ENCODE measurements at places on chromosomes 2 and 18.

DNA sequence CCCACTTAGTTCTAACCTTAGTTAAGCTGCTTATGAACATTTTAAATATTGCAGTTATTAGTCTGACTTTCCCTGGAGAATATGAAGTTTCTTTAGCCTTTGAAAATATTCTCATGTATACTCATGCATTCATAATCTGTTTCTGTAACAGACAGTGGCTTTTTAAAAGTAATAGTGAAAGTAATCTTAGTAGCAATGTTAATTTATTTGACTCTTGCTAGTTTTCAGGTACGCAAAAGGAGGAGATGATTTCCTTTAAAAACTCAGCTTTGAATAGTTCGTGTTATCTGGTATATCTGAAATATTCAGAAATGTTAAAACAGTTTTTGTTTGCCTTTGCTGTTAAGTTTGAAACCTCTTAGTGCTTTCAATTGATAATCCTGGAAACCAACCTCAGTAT, 3.8 kb downstream of the ANKRD12 start:
- H3K36me3 ChIP-seq = no peaks in the 10 kb centered on the region
- peak overlapping the region; percentile 68 for H3K4me3 ChIP-seq
- no peak for DNase-seq
- H3K27ac ChIP-seq = peak overlapping the region; percentile 97

DNA sequence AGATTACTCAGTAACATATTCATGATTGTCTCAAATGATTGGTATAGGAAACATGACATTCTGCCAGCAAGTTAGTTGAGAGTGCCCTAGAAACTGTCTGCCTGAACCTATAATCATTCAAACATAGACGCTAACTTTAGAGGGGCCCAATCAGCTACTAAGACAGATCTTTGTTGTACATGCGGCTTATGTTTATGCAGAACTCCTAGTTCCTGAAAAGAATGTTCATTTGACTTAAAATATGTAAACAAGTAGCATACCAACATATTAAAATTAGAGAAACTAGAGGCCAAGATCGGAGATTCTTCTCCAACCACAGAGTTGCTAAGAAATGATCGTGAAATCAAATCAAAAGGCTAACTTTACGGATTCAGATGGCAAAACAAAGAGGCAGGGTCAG, 4.2 kb upstream of the METAP1D start:
- H3K4me3 ChIP-seq = no peak overlapping the region
- no peak overlapping the region for H3K27ac ChIP-seq
- H3K36me3 ChIP-seq = no peaks in the 10 kb centered on the region
- no peak for DNase-seq
- no peaks in the 10 kb centered on the region for H3K27me3 ChIP-seq
- peaks cover 13% of the 10 kb centered on the region for H3K4me1 ChIP-seq

- peaks cover 21% of the 10 kb centered on the region for H3K4me1 ChIP-seq
Measured at GRCh38 chr2:45232818-45233217, 223.6 kb upstream of the SIX2 start.

DNA sequence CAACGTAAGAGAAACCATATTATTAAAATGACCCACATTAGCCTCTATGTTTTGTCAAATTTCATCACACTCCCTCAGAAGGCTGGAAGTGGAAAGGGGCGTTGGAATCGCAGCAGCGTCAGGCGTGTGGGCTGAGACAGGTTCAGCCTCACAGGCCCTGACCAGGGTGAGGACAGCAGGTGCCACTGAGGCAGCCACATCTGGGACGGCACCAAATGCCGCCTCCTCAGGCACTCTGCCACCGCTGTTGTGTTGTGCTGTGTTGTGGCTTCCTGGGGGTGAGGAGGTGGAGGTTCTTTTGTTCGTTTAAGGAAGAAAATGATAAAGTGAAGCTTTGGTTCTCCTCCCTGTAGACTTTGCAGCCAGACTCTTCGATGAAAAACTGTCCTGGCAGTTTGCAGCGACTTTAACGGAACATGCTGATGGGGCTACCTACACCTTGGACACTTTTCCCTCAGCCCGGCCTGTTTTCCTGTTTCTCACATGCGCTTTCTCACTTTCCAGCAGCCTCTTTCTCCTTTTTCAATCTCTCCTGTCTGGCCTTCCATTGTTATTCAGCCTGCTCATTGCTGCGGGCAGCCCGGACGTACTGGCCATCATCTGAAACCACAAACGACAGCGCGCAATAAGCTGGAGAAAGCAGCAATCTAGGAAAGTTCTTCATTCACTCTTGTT, 44.9 kb upstream of the SALL3 start:
- H3K4me3 ChIP-seq = no peak overlapping the region
- H3K36me3 ChIP-seq = no peaks in the 10 kb centered on the region
- no peak overlapping the region for H3K27ac ChIP-seq
- no peaks in the 10 kb centered on the region for H3K4me1 ChIP-seq
- no peak for DNase-seq

- no peak overlapping the region for H3K4me3 ChIP-seq
- peak; percentile 57 for DNase-seq
- H3K4me1 ChIP-seq = peaks cover 51% of the 10 kb centered on the region
- H3K27ac ChIP-seq = peak overlapping the region; percentile 59
- no peaks in the 10 kb centered on the region for H3K36me3 ChIP-seq
- H3K27me3 ChIP-seq = no peaks in the 10 kb centered on the region
Measured at GRCh38 chr18:34707670-34708069, 2.4 kb upstream of the DTNA start.

GRCh38 chr18:59272891-59273758, at the start of gene RAX:
Gene RAX, minus strand, starts transcription at chr18:59273454. Its CDS starts 248 bp downstream, at chr18:59273206.
- no peaks in the 10 kb centered on the region for H3K4me1 ChIP-seq
- DNase-seq = no peak
- peak within 1 kb of the TSS; percentile 21 for H3K4me3 ChIP-seq

DNA sequence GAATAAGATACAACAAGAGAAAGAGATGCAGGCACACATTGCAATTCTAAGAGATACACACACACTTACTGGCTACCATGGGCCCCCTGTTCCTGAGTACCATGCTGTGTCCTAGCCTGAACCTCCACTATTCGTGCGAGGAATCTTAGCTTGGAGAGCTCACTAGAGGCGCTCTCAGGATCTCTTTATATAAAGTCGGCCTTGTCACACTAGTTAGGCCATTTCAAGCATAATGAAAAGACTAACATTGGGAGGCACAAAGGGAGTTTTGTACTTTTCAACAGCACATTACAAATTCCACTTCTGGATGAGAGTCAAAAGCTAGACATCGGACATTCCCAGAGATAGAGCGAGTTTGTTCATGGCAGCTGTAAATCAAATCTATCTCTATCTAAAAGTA, 365.2 kb downstream of the DSEL start:
- H3K4me1 ChIP-seq = no peaks in the 10 kb centered on the region
- H3K4me3 ChIP-seq = no peak overlapping the region
- H3K27me3 ChIP-seq = no peaks in the 10 kb centered on the region
- H3K36me3 ChIP-seq = no peaks in the 10 kb centered on the region

- no peaks in the 10 kb centered on the region for H3K4me1 ChIP-seq
- no peak for DNase-seq
- no peak overlapping the region for H3K27ac ChIP-seq
- no peaks in the 10 kb centered on the region for H3K36me3 ChIP-seq
- no peak overlapping the region for H3K4me3 ChIP-seq
Measured at GRCh38 chr2:36277146-36277808, 78.3 kb upstream of the CRIM1 start.

DNA sequence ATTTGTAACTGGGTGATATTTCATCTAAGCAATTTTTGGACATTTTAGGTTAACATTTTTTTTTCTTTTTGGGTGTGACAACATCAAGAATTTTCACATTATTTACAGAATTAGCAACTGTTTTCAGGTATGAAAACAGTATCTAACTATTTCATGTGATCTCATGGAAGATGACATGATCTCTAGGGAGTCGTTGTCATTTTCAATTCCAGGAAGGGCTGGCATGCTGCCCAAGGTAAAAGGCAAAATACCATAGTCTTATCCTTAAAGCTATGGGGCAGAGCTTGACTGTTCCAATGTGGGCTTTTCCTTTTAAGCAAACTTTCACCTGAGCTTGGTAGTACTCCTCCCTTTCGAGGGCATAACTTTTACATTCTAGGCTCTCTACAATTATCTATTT, 443.7 kb downstream of the DSEL start:
- H3K36me3 ChIP-seq = no peaks in the 10 kb centered on the region
- no peak overlapping the region for H3K4me3 ChIP-seq
- H3K27me3 ChIP-seq = no peaks in the 10 kb centered on the region
- H3K27ac ChIP-seq = no peak overlapping the region

- H3K27ac ChIP-seq = no peak overlapping the region
- H3K4me3 ChIP-seq = no peak overlapping the region
- H3K4me1 ChIP-seq = peaks cover 10% of the 10 kb centered on the region
- peaks cover 15% of the 10 kb centered on the region for H3K27me3 ChIP-seq
- H3K36me3 ChIP-seq = no peaks in the 10 kb centered on the region
Measured at GRCh38 chr2:230956827-230957755, 32.0 kb upstream of the GPR55 start.

- H3K27ac ChIP-seq = no peak overlapping the region
- H3K27me3 ChIP-seq = no peaks in the 10 kb centered on the region
- peaks cover 58% of the 10 kb centered on the region for H3K36me3 ChIP-seq
- DNase-seq = no peak
- no peaks in the 10 kb centered on the region for H3K4me1 ChIP-seq
Measured at GRCh38 chr2:69428981-69429380, 8.3 kb downstream of the NFU1 start.

DNA sequence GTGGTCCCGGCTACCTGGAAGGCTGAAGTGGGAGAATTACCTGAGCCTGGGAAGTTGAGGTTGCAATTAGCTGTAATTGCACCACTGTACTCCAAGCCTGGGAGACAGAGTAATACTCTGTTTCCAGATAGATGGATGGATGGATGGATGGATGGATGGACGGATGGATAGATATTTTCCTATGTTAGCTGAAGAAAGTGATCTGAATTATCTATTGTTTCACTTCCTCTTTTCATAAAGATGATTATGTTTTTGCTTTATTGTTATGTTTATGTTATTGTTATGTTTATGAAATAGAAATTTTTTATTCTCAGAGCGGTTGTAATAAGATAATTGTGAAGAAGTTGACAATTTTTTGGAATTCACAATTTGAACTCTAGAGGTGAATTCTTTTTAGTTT, 33.3 kb upstream of the TTC27 start:
- H3K27ac ChIP-seq = no peak overlapping the region
- no peaks in the 10 kb centered on the region for H3K27me3 ChIP-seq
- no peak overlapping the region for H3K4me3 ChIP-seq
- DNase-seq = no peak

DNA sequence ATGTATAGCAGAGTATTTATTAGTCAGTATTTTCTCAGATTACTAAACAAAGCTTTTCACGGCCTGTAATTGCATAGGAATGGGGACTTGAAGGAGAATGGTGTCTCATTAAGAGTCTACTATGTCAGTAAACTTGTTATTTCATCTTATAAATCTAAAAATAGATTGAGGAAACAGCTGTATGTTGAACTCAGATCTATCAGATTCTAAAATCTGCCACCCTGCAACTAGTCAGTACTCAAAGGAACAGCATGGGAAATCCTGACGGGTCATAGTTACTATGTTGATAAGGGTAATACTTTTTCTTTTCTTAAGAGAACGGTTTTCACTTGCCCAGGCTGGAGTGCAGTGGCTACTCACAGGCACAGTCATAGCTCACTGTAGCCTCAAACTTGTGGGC, 70.2 kb upstream of the EMILIN2 start:
- H3K36me3 ChIP-seq = peaks cover 76% of the 10 kb centered on the region
- H3K4me1 ChIP-seq = no peaks in the 10 kb centered on the region
- H3K27me3 ChIP-seq = no peaks in the 10 kb centered on the region
- no peak overlapping the region for H3K27ac ChIP-seq
- DNase-seq = no peak
- H3K4me3 ChIP-seq = no peak overlapping the region

GRCh38 chr2:157190151-157190550, 67.4 kb upstream of the GALNT5 start:
- H3K27ac ChIP-seq = no peak overlapping the region
- DNase-seq = no peak
- H3K4me3 ChIP-seq = no peak overlapping the region
- no peaks in the 10 kb centered on the region for H3K27me3 ChIP-seq
- H3K36me3 ChIP-seq = no peaks in the 10 kb centered on the region

DNA sequence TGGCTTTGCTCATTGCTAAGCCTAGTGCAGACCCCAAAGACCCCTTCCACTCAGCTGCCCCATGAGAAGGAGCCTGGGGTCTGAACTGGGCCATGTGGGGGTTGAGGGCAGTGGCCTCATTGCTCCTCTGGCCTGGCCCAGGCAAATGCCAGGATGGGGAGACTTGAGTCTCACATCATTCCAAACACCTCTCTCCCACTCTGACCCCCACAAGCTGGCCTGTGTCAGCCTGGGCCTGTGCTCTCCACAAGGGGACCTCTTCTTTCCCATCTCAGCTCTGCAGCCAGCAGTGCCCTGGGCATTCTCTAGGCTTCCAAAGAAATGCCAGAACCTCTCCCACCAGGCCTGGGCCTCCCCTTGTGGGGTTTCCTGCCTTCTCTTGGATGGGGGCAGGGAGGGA, 45.8 kb upstream of the OTOF start:
- no peaks in the 10 kb centered on the region for H3K27me3 ChIP-seq
- no peak overlapping the region for H3K27ac ChIP-seq
- H3K4me3 ChIP-seq = no peak overlapping the region

GRCh38 chr18:46678785-46679399, 21.9 kb upstream of the LOXHD1 start:
- no peaks in the 10 kb centered on the region for H3K27me3 ChIP-seq
- H3K27ac ChIP-seq = no peak overlapping the region
- no peak overlapping the region for H3K4me3 ChIP-seq

- no peak for DNase-seq
- no peak overlapping the region for H3K4me3 ChIP-seq
- no peaks in the 10 kb centered on the region for H3K36me3 ChIP-seq
- no peak overlapping the region for H3K27ac ChIP-seq
- no peaks in the 10 kb centered on the region for H3K27me3 ChIP-seq
Measured at GRCh38 chr2:57429831-57430230, 616.8 kb upstream of the VRK2 start.

- no peaks in the 10 kb centered on the region for H3K36me3 ChIP-seq
- H3K4me1 ChIP-seq = no peaks in the 10 kb centered on the region
- no peak overlapping the region for H3K27ac ChIP-seq
- no peak overlapping the region for H3K4me3 ChIP-seq
- peaks cover 5% of the 10 kb centered on the region for H3K27me3 ChIP-seq
- no peak for DNase-seq
Measured at GRCh38 chr2:120747706-120748105, 12.0 kb downstream of the GLI2 start.

DNA sequence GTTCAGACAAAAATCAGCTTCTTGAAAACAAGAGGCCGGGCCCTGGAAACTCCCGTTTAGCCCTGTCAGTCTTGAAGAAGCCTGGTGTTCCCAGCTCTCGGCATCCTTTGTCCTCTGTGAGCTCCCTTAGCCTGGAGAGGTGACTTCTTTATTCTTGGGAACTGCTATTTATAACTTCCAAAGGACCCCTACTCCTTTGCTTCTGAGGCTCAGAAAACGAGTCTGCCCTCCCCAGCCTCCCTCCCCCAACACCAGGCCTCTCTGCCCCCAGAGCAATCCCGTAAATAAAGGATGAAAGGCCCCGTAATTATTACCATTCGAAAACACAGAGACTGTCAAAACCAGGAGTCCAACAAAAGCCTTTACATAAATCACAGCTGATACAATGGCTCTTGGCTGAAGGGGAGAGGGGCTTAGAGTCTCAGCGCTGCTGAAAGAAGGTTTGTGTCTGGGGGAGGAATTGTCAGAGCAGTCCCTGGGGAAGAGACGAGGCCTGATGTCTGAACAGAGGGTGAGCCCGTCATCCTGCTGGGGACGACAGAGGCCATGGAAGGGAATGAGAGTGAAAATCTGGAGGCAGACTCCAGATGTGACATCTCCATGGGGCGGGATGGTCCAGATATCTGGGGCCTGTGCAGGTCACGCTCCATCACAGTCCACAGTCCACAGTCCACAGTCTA, 283.0 kb downstream of the MYCN start:
- no peaks in the 10 kb centered on the region for H3K36me3 ChIP-seq
- no peak overlapping the region for H3K27ac ChIP-seq

GRCh38 chr2:213149294-213149875, 2.0 kb downstream of the IKZF2 start:
- H3K4me1 ChIP-seq = peaks cover 53% of the 10 kb centered on the region
- H3K27me3 ChIP-seq = no peaks in the 10 kb centered on the region
- no peak for DNase-seq
- peak overlapping the region; percentile 84 for H3K27ac ChIP-seq

Data from gastrocnemius medialis (tissue), 4 donors.